ENCODE measurements at places on chromosomes 16 and 17.

DNA sequence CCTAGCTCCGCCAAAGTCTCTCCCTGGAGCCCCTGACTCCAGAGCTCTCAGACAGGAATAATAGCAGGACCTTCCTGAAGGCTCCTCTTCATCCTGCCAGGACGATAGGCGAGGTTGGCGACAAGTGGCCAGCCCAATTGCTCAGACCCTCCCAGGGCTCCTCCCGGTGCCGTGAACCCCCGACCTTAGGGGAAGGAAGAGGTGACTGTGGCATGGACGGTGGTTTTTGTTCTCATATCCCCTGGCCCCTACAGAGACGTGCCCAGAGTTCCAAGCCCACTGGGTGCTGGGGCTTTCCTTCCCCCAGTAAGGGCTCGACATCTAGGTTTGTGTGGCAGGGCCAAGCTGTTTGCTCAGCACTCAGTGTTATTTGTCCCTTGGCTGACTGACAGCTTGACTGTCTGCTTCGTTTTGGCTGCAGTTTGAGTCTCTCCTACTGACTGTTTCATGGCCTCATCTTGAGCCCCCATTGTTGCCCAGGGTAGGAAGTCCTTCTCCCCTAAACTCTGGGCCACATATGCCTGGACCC, 4.6 kb upstream of the ADCY7 start:
- DNase-seq, result no peak

DNA sequence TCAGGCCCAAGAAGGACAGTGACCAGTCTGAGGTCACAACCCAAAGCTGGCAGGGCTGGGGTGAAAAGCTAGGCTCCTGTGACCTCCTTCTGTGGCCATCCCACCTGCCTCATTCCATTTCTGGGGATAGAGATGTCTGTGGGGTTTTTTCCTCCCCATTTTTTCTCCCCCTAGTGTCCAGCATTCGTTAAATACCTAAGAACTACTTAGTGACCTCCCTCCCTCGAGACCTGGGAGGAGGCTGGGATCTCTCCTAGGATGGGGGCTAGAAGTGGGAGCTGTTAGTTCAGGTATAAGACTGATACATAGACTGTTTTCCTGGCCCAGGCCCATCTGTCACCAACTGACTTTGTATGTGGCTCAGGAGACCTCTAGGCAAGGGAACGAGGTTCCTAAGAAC, 20.5 kb upstream of the STAC2 start:
- DNase-seq, result no peak

GRCh38 chr16:720447-720989, 428 bp upstream of the ANTKMT start:
- peak; percentile 92 for DNase-seq

- DNase-seq, result no peak
These were observed 6.3 kb downstream of the CDH8 start for GRCh38 chr16:62029947-62030346.

DNA sequence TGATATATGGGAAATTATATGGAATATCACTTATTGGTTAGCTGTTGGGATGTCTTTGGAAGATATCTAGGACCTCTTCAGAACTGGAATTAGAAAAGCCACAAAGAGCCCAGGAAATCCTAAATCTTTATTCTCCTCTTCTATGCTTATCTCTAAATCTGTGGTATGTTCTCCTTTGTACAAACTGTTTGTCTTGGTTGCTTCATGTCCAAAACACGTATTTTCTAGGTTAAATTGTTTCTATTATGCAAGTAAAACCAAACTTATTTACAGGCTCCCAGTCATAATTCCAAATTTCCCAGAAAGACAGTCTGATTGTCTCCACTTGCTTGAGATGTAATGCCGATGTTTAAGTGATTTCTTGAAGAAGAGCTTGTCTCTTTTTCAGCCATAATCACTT, 650.9 kb downstream of the CDH11 start:
- DNase-seq, result no peak

DNA sequence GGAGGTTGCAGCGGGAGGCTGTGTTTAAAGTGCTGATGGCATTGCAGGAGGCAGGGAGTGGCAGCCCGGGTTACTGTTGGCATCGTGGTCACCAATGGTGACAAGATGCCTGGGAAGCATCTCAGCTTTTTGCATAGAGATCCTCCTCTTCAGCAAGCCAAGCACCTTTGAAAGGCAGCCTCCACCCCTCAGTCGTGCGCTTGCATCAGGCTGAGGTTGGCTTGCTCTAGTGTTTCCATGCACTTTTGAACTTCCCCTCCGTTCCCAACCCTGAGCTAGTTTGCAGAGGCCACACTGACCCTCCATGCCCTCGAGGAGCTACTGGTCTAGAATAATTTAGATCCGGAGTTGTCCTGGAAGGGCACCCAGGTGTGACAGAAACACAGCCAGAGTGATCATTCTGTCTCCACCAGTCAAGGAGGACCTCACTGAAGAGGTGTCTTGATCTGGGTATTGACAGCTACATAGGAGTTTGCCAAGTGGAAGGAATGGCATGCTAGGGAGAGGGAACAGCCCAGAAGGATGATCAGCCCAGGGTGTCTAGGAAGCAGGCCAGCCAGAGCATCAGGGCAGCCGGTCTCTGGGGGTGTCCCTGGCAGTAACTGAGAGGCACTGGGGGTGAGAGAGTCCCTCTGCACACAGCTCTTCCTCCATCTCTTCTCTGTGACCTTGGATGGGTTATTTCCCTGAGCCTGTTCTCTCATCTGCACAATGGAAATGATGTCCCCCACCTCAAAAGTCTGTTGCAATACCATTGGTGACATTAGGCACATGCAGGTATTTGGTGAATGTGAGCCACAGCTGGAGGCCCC, 7.7 kb downstream of the BEAN1 start:
- DNase-seq, result no peak

DNA sequence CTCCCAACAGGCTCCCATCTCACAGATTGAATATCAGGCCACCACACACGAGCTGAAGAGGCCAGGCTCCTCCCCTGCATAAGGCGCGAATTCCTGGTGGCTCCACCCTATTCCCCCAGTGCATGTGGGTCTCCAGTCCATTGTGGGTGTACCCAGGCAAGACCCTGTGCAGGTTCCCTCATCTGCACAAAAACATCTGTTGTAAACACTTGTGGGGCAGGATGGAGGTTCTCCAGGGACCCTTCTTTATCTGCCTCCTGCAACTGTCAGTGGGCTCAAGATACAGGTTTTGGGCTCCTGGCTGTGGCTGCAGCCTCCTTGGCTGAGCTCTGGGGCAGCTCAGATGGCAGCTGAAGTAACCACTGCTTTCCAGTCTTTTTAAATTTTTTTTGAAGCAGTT, 17.6 kb upstream of the LGALS9 start:
- DNase-seq, result no peak

DNA sequence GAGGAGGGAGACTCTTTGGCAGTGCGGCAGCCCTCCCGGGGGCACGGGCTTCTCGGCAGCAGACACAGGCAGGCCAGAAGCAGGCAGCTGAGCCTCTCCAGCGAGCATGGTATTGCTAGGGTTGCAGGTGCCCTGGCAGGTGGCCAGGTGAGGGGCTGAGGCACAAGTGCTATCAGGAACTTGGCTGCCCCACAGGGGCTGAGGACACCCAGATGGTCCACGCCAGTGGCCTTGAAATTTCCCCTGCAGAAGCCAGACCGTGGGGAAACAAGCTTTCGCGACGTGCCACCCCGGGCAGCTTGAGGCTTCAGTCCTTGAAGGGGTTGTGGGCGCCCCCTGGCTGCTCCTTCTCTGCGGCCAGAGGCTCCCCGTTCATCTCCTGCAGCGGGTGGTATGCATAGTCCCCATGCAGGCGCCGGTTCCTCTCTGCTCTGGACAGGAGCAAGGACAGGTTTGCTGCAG, 8.5 kb downstream of the NAGPA start:
- DNase-seq, result peak; percentile 82

DNA sequence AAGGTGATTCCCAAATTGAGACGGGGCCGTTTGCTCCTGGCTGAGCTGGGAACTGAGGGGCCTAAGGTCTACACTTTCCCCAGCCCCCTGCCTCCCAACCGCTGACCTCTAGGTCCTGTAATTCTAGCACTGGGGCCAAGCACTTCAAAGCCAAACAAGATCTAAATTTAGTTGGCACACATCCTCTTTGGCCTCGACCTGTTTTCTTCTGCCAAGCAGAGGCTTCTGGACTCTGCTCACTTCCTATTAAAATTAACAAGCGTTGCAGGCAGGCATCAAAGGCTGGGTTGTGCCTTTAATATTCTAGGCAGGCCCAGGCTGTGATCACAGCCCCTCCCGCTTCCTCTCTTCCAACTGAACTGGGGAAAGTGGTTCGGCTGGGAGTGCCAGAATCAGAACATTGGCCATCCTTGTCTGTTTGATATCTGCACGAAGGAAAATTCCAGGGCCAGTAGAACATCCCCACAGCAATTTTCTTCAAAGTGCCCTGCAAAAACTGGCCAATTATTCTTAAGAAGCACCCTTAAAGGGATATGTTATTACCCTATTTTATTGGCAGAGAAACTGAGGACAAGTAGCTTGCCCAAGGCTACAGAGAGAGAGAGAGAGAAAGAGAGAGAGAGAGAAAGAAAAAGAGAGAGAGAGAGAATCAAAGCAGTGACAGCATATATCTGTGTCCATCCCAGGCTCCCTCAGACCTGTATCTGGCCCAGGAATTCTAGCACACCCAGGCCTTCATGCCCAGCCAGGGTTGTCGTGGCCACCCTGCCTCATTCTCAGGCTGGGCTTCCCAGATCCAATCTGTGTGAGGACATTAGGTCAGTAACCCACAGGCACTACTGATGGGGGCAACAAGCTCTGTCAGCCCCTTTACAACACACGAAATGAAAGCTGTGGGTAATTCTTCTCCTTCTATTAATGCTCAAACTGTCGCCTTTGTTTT, 12.8 kb upstream of the MT4 start:
- no peak for DNase-seq

DNA sequence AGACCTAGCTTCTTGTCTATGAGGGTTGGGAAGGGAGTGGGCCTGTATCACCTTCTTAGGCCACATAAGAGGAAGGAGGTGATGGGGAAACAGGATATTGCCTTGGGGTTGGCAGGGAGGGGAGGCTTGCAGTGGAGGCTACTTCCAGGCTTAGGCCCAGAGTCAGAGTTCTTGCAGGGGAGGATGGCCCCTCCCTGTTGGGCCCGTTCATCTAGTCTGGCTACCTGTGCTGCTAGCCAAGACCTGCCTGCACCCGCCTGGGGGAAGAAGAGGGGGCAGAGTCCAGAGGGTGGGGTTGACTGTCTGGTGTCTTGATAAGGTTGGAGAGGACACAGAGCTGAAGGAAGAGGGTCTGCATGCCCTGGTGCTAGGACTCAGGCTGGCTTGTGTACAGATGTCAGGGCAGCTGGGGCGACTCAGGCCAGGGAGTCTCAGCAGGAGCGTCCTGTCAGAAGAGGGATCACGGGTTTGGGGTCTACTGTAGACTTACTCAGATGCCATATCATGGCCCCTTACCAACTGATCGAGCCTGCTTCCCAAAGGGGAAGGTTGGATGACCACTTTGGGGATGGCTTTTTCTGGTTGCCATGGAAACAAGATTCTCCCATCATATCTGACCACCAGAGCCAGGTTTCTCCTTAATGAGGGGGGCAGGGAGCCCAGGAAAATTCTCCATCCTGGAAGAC, 5.3 kb downstream of the KDM6B start:
- DNase-seq, result no peak

DNA sequence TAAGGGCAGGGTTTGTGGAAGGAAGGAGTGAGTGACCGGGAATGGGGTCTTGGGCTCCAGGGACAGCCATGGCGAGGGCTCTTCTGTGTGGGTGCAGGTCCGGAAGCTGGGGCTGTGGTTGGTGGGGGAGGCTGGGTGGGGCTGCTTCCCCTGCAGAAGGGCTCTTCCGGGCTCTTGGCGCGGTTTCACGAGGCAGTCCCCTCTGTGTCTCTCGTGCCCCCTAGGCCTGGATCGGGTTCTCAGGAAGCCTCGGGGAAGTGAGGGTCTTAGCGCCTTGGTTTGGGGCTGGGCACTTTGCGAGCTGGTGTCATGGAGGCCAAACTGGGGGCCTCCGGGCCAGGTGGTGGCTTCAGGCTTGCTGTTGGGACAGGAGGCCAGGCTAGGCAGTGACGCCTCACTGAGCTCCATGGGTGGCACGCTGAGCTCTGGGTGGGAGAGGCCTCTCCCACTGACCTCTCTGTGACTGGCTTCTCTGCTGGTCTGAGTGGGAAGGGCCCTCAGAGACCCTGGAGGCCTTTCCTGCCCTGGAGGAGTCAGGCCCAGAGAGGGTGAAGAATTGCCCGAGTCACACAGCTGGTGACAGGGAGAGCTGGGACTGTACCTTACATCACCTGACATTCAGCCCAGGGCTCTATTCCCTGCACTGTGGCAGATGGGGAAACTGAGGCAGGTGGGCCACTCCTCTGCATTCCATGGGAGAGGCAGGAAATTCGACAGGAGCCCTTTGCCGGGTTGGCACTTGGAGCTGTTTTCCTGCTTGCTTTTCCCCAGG, 8.2 kb downstream of the ADCY7 start:
- no peak for DNase-seq

- peak; percentile 19 for DNase-seq
These were observed 131.7 kb upstream of the HSBP1 start for GRCh38 chr16:83676086-83676485.

DNA sequence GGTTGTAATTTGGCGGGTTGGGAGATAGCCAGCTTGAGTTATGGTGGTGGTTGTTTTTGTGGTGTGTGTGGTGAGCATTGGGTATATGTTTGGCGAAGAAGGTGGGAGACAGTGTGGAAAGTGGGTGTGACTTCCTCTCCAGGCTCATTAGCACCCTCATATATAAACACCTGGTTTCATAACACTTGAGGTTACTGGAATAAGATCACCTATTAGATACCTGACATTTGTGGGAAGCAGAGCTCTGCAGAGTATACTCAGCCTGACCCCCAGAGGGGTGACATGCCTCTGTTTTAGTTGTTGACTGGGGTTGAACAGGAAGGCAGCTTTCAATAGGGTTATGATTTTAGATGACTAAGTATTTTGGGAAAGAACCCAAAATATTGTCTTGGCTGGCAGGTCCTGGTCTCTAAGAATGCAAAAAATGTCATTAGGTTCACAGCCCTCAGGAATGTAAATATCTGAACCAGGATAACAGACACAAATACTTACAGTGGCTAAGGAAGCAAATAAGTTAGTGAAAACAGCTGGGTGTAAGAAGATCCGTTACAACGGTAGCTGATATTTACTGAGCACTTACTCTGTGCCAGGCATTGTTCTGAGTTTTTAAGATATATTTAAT, 18.3 kb upstream of the EFCAB13 start:
- no peak for DNase-seq

GRCh38 chr17:1871756-1872155, 42.0 kb downstream of the RPA1 start:
- no peak for DNase-seq

DNA sequence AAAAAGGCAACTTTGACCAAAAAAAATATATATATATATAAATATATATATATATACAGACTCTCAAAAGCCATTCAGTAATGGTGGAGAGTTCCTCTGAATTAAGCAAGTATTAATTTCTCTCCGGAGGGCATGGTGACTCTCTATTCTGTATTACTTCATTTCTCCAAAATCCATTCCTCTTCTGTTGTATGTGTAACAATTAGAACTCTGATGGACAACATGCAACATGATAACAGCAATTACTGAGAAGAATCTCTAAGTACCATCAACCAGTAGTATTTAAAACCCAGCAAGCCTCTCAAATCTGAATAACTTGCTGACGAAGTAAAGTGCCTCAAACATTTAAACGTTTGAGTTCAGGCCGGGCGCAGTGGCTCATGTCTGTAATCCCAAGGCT, 2.3 kb downstream of the GRB2 start:
- DNase-seq, result no peak

- no peak for DNase-seq
These were observed 56.8 kb downstream of the B9D1 start for GRCh38 chr17:19305761-19306159.

- DNase-seq, result no peak
These were observed 1337.5 kb upstream of the CDH8 start for GRCh38 chr16:63373744-63374143.

Measured in WERI-Rb-1 (cell line).